MCF 10A (cell line): ENCODE measurements at places on chromosomes 6 and 20.
A peak's percentile ranks its signal among the peaks of the same experiment; 100 is the strongest.

DNA sequence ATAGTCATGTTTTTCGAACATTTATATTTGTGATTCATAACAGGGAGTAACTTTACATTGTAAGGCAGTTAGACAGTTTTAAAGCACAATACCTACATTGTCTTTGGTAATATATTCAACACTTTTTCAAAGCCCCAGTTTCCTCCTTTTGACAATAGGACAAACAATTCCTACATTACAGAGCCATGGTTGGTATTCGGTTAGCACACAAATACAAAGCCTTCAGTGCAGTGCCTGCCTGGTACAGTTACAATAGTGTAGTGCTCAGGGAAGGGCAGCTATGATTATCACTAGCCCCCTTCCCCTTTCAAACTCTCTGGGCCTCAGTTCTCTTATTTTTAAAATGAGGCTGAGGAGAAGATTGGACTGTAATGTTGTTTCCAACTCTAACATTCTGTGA, 207.8 kb downstream of the TPBG start:
- DNase-seq = no peak

GRCh38 chr20:35463455-35464300, 8.3 kb downstream of the CEP250 start:
- peak; percentile 66 for DNase-seq

DNA sequence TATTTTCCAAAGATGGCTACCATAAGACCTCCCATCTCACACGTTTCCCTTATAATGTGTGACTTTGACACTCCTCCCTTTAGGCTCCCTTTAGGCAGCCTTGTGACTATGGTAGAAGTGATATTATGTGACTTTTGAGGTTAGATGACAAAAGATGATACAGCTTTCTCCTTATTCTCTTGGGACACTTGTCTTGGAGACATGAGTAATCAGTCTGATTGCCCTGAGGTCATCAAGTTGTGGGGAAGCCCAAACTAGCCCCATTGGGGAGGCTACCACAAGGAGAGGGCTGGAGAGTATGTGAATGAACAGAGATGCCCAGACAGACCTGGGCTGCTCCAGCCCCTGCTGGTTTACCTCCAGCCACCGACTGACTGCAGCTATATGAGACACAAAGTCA, 10.6 kb upstream of the DLK2 start:
- peak; percentile 9 for DNase-seq

DNA sequence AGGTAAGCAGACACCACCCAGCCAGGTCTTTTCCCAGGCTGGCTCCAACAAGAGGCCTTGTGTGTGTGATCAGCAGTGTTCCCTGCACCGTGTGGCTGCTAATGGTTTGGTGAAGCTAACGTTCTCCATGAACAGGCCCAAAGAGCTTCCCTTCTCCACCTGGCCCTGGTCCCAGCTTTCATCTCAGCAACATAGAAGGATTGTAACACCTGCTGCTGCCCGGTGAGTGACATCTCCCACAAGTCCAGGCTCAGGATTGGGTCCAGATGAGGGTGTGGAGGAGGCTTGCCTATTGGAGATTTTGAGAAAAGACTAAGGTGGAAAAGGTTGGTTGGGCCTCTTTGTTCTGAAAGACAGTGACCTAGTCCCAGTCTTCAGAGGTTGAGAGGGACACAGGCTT, 89.6 kb downstream of the TMEM242 start:
- no peak for DNase-seq

GRCh38 chr6:161498359-161498758, 224.5 kb upstream of the AGPAT4 start:
- peak; percentile 80 for DNase-seq

DNA sequence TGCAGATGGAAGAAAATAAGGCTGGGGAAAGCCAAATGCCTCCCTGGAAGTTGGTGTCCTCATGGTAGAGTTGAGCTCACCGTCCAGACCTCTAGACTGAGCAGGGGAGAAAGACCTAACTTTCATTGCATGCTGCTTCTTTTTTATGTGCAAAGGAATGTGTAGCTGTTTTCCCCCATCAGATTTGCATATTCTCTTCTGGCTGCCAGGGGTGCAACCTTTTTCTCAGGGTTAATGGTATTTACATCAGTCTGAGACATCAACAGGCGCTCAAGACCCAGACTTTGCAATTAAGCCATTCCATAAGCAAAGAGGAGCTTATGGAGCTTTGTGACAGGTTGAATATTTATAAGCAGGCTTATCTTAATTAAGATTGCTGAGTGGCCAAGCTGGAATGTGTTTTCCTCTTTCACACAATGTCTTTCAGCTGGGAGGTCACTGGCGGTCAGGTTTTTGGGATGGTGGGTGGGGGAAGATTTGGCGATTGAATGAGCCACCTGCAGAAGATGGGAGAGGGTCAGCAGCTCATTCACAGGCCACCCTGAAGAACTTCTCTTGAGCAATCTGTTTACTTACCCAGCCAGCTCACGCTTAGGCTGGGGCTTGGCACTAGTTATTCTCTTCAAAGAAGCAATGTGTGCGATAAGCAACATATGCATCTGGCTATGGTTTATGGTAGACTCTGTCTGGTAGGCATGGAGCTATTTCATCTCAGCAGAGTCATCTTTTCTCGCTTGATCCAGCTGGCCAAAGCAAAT, 88.6 kb downstream of the SCP2D1 start:
- DNase-seq = peak; percentile 14

DNA sequence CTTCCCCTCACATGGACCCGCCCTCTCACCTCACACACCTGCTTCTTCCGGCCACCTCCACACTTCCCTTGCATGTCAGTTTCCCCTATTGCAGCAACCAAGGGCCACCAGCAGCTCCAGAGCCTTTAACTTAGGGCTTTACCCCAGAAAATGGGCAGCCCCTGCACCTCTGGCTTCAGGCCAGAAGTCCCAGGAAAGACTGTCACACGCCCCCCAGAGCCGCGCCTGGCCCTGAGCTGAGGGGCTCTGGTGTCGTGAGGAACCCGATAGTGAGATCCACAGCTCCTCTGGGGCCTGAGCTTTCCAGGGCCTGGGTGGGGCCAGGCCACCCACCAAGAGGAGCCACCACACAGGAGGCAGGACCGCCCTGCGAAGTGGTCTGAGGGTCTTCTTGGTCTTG, 182.4 kb downstream of the DLL1 start:
- no peak for DNase-seq

- no peak for DNase-seq
Measured at GRCh38 chr6:97423190-97423589, 140.2 kb upstream of the MMS22L start.

- peak; percentile 88 for DNase-seq
Measured at GRCh38 chr6:80163754-80164187, 57.3 kb downstream of the BCKDHB start.

DNA sequence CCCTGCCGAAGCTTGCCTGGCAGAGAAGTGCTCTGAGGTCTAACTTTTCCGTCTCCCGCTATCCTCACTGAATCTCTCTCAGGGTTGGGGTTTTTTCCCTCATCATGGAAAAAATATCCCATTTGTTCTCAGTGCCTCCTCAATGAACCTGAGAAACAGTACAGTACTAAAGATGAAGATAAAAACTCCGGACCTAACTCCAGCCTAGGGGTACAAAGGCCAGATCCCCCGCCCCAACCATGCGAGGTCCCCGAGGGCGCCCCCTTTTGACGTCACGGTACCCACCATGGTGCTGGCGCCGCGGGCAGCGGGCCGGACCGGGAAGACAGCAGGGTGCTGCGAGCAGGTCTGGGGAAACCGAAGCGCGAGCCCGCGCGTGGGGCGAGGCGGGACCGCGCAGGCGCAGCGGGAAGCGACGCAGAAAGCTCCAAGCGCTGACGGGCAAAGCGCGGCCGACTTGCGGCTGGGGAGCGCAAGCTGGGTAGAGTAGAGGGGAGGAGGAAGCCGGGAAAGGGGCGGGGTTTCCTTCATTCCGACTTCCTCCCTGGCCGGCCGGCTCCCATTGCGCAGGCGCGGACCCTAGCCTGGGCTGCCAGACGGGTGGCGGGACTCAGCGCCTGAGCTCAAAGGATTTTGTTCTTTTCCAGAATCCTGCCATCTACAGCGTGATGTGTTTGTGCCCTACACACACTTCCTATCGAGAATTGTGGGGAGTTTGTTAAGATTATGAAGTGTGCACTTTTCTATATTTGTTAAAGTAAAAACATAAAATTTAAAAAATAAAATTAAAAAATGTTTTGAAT, at the start of gene LSM2:
Gene LSM2 (minus strand): TSS at position 497 of the 803 bp plus-strand sequence. CDS start 209 bp downstream, at position 288.
- peak; percentile 98 for DNase-seq

DNA sequence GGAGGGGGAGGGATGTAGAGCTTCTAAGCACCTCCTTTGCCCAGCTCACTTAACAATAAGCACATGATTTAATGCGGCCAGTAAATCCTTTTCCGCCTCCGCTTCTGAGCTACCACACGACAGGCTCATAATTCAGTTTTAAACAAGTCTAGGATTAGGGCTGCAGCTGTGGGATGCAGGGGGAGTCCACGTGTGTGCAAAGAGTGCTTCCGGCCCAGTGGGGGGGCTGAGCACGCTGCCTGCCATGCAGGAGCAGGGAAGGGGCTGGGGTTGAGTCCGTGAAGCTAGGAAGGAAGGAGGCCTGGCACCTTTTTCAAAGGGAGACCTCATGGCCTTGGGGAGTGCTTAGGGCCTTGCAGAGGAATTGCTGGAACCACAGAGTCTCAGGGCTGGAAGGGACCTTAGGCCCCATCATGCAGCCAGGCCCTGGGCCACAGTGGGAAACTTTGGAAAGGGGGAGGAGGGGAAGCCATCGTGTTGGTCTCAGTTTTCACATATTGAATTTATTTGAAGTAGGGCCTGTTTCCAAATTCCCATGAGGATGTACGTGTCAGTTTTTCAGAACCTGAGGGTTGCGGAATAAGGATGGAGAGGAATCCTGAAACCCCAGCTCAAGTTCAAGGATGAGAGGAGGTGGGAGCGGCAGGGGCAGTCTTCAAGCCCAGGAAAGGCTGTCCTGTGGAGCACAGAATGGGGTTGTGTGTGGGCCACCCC, 96.1 kb downstream of the VEGFA start:
- no peak for DNase-seq

DNA sequence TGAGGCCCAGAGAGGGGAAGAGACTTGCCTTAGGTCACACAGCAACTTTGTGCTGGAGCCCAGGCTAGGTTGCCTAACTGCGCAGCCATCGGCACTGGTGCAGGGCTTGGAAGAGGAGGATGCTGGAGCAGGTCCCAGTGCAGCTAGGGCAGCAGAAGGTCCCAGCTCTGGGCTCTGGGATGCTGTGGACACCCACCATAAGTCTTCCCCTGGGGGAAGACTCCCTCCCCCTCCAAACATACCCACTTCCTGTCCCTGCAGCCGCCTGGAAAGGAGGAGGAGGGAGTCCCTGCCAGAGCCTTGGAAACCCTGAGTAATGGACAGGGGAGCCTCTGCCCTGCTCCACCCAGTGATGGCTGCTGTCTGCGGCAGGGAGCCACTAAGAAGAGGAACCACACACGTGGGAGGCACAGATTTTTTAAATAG, 93.6 kb downstream of the NCR2 start:
- no peak for DNase-seq

DNA sequence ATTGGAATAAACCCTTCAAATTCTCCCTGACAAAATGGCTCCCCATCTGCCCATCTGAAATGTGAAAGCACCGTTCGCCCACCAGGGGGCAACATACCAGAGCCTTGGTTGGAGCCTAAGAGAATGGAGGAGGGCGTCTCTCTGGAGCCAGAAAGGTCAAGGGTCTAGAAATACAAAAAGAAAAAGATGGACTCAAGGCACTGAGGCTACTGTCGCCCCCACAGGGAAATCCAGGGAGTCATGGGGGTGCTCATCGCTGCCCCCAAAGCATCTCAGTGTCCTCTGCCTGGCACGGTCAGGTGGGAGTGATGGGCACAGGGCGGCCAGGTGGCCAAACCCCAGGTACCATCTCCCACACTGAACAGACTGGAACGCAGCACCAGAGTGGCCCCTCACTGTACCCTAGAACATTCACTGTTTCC, 136.3 kb downstream of the ZMYND8 start:
- DNase-seq = peak; percentile 54

DNA sequence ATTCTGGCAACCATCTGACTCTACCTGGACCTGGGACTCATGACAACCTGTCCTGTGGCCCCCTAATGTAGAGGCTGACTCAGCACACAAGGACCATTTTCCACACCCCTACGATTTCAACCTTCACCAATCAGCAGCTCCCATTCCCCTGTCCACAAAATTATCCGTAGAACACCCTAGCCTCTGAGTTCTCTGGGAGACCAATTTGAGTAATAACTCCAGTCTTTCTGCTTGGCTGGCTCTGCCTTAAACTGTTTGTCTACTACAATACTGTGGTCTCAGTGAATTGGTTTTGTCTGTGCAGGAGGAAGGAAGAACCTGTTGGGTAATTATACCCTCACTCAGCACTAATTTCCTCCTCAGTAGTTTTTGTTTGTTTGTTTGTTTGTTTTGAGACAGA, 99.3 kb upstream of the MRPS10 start:
- DNase-seq = no peak

- no peak for DNase-seq
Measured at GRCh38 chr6:4575714-4576113, 200.5 kb upstream of the CDYL start.

GRCh38 chr20:4875578-4876067, 125.7 kb downstream of the SLC23A2 start:
- DNase-seq = no peak

- DNase-seq = no peak
Measured at GRCh38 chr6:71481011-71481410, 192.4 kb downstream of the OGFRL1 start.

DNA sequence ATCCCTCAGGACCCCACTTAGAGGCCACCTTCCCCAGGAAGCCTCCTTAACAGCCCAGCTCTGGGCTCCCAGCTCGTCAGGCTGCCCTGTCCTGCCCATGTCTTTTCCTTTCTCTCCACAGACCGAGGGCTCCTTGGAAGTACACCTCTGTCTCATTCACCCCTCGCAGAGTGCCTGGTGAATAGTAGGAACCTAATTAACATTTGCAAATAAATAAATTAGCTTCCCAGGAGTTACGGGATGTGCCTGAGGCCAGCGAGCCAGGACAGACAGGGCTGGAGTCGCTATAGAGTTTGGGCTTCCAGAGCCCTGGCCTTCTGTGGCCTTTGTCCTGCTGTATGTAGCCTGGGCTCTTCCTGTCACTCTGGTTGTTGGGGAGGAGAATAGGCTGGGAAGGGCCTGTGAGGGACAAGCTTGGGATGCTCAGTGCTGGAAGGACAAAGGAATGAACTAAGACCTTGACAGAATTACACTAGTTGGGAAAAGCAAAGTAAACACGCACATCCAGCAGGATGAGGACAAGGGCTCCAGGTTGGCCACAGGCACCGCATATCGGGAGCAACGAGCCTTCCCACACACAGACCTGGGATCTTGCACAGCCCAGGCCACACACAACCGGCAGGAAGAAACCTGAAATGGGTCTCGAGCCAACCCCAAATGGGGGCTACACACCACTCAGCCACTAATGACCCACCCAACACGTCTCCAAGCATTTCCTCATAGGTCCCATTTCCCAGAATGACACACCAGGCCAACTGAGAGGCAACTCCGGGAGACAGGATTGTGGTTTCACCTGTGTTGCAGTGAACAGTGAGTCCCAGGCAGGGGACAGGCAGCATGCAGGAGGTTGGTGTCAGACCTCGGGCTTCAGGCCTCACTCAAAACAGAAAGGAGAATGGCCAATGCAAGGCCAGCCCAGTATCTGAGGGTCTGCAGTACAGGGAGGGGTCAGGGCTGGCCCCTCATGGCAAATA, 9.7 kb downstream of the MAP1LC3A start:
- DNase-seq = no peak

GRCh38 chr6:149985481-149985937, 21.8 kb downstream of the ULBP1 start:
- DNase-seq = peak; percentile 57

GRCh38 chr20:32945710-32946221, 58.5 kb downstream of the SUN5 start:
- peak; percentile 39 for DNase-seq
